Hematopoietic multipotent progenitor cell (in vitro differentiated cells): ENCODE measurements at places on chromosomes 1 and 21. TPM values are rescaled to one million over a fixed set of nuclear protein-coding genes. Genes with fewer than 3 reads are reported as not detected.

DNA sequence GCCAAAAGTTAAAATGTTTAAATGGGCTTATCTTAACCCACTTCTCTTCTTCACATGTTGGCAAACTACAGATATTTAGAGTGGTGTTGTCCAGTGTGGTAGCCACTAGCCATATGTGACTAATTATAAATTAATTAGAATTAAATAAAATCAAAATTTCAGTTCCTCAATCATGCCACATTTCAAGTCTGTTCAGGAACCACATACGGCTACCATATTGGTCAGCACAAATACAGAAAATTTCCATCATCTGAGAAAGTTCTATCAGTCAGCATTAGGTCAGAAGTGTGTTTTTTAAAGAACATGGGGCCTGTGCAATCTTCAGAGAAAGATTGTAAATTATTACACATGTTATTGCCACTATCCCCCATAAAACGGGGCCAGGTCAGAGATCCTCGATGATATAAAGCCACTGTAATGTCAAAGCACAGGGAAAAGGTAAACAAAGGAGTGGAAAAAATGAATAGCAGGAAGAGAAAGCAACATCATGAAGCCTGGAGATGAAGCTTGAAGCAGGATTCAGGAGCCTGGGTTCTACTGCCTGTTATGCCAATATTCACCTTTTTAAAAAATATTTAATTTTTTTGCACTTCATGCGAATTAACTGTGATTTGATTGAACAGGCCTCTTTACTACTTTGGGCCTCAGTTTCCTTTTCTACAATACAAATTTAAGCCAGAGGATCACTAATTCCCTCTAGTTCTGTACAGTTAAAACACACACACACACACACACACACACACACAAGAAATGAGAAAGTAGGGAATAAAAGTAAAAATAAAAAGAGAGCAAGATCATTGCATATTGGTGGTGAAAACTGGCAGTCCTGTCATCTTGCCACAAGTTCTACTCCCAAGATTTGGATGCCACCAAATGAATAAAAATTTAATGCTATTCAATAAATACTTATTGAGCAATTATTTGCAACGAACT lies 2.3 kb downstream of the RSBN1 start:
- DNase-seq: no peak

DNA sequence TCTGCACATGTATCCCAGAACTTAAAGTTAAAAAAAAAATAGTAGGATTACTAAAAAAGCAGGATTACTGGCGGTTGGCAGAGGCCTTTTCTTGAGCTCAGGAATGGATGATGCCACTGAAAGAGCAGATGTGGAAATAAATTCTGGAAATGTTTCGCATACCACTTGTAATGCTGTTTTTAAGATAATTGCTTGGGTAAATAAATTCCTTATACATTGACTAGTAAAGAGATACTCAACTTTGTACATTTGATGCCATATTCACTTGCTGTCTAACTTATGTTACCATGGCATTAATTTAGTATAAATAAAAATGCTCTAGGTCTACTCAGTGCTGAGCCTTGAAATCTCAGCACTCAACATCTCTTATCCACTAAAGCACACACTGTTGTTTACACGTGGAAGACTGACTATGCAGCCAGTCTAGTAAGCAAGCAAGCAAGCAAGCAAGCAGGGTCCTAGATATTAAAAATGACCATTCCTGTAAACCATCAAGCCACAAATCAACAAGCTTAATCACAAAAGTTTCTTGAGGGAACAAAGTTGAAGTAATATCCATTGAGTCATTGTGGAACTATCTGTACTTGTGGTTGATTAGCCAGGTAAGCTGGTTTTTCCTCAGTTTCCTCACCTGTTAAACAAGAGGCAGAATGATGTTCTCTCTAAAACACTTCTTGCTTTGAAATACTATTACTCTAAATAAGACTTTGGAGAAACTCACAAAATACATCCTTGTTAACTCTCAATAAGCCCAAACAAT lies 1.7 kb upstream of the RASAL2 start:
- no peak for DNase-seq

DNA sequence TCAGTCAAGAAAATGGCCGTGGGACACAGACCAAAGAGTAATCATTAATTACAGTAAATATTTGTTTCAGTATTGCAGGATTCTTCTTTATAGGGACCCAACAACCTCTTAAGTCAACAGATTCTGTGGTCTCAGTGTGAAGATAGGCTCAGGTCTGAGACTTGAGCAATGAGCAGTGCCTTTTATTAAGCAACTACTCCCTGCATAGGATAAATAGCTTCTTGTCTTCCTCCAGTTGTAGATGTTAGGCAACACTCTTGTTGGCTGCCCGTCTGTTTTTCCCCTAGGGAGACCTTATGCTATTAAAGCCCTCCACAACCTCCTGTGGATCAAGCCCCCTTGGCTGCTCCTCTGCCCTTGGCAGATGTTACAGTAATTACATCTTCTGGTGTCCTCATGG lies 1.8 kb upstream of the OMA1 start:
- no peak for DNase-seq

DNA sequence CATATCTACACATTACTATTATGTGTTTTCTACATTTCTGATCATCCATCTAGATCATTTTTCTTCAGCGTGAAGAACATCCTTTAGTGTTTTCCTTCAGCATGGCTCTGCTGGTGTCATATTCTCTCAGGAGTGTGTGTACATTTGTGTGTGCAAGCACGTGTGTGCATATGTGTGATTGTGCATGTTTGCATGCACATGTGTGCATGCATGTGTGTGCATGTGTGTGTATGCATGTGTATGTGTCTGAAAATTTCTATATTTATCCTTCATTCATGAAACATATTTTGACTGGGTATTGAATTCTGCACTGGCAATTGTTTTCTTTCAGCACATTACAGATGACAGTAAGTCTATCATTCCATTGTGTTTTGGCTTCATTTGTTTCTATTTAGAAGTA lies 74.6 kb downstream of the FHAD1 start:
- DNase-seq: no peak

DNA sequence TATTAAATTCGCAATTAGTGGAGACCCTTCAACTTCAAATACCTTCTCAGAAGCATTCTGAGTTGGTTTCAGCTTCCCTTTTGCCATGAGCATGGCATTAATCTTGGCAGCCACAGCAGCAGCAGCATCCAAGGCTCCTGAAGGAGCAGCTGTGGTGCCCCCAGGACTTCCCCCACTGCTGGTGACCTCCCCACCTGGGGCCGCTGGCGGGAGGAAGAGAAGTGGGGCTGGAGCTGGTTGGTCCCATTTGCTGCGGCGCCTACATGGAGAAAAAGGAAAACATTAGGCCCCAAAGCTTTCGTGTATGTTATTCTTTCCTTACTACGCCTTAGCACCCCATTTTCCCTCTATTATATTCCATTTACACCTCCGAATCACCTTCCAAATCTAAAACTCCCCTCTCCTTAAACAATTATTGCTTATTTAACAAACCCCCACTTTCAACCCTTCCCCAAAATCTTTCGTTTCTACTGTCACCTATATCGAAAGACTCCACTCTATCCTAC lies 569 bp downstream of the KHDC4 start:
- DNase-seq: no peak

DNA sequence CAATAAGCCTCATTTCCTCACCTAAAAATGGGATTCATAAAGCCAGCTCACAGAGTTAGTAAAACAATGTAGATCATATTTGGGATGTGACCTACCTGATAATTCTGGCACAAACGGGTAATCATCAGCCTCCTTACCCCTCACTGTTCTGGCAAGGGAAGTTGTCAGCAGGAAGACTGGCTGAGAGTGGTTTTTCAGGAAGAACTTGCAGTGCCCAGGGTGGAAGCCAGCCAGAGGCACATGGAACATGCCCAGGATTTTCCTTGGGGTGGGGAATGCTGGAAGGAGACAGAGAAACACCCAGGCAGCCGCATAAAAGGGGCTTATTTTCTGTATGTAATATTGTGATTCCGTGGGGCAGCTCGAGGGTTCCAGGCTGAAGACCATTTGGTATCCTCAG lies 7.7 kb upstream of the SLC5A9 start:
- no peak for DNase-seq

DNA sequence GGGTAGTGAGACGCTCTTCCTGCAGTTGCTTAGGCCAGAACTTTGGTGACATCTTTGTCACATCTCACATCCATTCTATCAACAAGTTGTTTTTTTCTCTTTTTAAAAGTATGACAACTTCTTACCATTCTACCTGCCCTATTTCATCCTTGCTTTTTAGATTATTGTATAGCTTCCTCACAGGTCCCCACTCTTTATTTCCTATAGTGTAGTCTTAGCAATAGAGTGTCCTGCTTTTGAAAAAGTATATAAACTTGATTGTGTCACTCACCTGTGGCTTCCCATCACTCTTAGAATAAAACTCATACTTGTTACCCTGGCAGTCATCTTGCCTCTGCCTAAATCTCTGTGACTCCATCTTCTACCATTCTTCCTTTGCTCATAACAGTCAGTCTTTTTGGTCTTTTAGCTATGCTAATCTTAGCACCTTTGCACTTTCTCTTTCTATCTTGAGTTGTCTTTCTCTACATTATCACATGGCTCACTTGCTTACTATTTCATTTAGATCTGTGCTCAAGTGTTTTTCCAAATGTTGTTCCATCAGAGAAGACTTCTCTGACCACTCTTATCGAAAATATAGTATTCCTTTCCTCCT lies 9.5 kb downstream of the CDC73 start:
- no peak for DNase-seq

DNA sequence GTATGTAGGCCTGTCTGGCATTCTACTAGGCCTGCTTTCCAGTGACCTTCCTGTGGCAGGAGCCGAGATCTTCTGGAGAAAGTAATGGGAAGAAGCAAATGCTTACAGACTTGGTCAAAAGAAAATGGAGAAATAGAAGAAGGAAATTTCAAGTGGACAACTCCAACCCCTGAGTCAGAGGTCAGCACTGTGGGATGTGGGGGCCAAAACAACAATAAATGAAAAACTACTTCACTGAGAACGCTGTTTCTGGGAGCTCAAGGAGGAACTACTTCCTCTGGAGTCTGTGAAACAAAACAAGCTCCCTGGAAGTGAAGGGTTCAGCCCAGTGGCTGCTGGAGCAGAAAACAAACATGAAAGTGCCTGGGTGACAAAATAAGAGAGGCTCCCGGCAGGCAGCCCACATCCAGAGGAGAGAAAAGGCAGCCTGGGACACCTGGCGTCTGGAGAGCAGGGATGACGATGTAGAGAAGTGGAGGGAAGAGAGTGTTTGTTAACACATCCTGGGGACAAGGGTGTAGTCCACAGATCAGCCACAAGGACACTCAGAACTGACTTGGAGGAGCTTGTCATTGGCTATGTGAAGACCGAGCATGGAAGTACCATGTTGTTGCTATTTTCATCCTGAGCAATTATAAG lies 355.2 kb downstream of the SMYD3 start:
- DNase-seq: no peak

GRCh38 chr1:20885121-20885520 lies 98.0 kb upstream of the HP1BP3 start:
- no peak for DNase-seq

GRCh38 chr1:34108269-34108668 lies 56.8 kb downstream of the CSMD2 start:
- DNase-seq: no peak

- DNase-seq: no peak
Measured at GRCh38 chr1:174398246-174398645, 49.5 kb upstream of the GPR52 start.

DNA sequence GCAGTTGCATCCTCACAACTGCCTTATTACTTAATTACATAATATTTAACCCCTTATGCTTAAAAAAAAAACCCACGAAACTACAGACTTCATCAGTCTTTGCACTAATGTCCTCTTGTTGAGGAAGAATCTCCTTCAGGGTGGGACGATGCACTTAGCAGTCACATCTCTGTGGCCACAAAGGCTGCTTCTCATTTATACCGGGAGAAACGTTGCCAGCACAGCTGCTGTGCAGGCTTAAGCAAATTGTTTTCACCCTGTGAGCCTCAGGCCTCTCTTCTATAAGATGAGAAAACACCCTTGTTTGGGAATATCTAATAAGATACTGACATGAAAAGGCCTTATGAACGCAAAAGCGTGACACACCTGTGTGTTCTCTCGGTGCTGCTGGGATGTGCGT lies 2.9 kb upstream of the OBSCN start:
- no peak for DNase-seq

DNA sequence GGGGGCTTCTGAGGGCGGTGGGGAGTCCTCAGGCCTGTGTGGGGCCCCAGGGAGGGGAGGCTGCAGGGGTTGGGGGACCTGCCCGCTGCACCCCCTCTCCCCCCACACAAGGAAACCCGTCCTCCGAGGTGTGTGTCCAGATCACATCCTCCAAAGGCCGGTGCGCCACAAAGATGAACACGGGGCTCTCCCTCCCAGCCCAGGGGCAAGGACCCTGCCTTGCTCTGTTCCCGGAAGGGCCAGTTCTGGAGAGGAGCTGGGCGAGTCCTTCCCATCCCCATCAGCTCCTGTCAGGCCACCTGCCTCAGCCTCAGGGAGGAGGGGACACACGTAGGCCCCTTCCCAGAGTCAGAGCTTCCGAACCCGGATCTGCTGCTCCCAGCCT lies 2.5 kb upstream of the TTLL10 start:
- DNase-seq: no peak

GRCh38 chr1:3237570-3237969 lies 168.6 kb downstream of the PRDM16 start:
- no peak for DNase-seq

DNA sequence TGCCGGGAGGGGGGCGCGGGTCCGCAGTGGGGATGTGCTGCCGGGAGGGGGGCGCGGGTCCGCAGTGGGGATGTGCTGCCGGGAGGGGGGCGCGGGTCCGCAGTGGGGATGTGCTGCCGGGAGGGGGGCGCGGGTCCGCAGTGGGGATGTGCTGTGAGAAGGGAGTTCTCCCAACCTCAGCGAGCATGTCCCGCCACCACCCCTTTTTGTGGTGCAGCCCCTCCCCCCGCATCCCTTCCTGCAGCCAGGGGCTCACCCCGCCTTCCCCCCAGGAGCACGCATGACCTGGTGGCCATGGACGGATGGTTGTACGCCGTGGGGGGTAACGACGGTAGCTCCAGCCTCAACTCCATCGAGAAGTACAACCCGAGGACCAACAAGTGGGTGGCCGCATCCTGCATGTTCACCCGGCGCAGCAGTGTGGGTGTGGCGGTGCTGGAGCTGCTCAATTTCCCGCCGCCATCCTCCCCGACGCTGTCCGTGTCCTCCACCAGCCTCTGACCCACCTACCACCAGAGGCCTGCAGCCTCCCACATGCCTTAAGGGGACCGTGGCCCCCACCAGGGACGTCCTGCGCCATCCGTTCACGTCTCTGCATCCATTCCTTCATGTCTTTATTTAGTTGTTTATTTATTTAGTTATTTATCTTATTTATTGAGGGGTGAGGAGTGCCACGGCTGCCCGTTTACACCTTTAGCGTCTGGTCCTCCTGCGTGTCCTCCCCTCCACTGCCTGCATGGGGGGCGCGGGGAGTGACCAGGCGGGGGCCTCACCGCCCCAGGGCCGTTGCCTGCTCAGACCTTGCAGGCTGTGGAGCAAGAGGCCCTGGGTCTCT lies 1.4 kb upstream of the PLEKHN1 start:
- no peak for DNase-seq

Gene NPHS2
- not detected for total RNA-seq

Gene LRRC8C
- total RNA-seq: 4.6 TPM

Gene RGSL1
- total RNA-seq: not detected

Gene RHBDL2
- total RNA-seq: under 0.01 TPM

Gene NBPF6
- under 0.01 TPM for total RNA-seq

Gene GCSAML
- total RNA-seq: 16.4 TPM

Gene MPZ
- 3.5 TPM for total RNA-seq

Gene ITGB2
- total RNA-seq: 169 TPM
